ENCODE measurements at places on chromosomes 3 and 15.

DNA sequence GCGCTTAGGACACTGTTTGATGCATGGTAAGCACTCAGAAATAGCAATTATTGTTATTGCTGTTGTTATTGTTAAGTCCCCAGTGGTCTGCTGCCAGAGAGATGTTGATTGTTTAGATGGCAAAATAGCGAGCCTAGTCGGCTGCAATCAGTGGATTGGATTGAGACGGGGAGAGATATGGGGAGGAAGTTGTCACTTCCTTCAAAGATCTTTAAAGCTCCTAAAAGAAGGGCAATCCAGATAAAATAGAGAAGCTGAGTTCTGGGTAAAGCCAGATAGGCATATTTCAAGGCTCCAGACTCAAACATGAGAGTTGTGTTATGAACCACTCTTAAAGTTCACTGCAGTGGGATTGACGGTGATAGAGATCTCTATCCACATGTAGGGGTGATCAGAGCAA is 64.5 kb downstream of the RYR3 start:
- DNase-seq, result no peak

- DNase-seq, result no peak
Measured at GRCh38 chr15:99211926-99212325, 37.5 kb downstream of the TTC23 start.

GRCh38 chr15:50145451-50145872 is 26.4 kb upstream of the ATP8B4 start:
- no peak for DNase-seq

GRCh38 chr3:87120881-87121280 is 106.2 kb upstream of the CHMP2B start:
- no peak for DNase-seq

DNA sequence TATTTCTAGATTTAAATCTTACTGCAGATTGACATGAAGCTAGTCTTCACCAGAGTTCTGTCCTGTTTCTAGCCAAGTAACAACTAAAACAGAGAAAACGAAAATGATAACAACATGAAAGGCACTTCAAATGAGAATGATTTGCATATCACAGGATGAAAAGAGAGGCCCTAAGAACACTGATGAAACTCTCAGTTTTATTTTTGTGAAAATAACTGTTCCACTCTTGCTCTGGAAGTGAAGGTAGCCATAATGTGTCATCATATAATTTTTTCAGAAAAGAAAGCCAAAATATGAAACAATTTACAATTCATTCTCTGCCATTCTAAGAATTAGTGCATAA is 274.4 kb downstream of the ADAMTSL3 start:
- no peak for DNase-seq

DNA sequence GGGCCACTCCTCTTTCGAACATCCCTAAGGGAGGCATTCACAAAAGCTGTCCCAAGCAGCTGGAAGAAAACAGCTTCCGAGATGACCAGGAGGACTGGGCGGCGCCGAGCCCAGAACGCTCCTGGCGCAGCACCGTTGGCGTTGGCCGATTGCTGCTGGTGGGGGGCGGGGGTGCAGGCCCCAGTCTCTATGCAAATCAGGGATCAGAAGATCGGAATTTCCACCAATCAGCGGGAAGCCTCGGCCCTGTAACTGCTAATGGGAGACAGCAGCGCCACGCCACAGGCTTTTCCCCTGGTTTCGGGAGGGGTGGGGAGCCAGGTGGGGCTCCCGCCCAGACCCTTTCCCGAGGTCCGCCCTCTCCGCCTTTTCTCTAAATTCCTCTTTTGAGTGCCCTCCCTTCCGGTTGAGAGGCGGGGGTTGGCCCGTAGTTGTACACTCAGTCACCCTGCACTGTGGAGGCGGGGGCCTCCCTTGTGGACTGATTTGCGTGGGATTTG is 27.0 kb downstream of the HMCES start:
- DNase-seq, result no peak
